ENCODE measurements at places on chromosomes 7 and 10.
A peak's percentile ranks its signal among the peaks of the same experiment; 100 is the strongest.

- DNase-seq = no peak
These were observed 189.9 kb upstream of the LYZL1 start for GRCh38 chr10:29099001-29099400.

GRCh38 chr7:101140746-101141382, 13.4 kb upstream of the AP1S1 start:
- no peak for DNase-seq

- DNase-seq = no peak
These were observed 94.4 kb downstream of the ZNF277 start for GRCh38 chr7:112300831-112301407.

DNA sequence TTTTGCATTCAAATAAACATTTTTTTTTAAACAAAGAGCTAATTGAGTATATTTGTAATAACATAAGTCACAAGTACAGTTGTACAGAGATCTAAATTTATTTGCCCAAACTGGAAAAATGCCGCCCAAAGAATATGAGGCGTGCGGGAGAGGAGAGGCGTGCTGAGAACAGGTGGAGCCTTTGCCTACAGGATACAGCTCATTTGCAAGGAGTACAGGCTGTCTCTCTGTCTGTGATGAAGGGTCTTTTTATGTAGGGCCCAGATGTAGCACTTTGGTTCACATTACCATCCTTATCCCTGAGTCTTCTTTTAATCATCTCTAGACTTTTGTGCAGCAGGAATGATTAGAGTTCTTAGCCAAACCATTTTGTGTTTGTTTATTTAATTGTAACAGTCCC, 58.2 kb downstream of the POU6F2 start:
- DNase-seq = no peak

GRCh38 chr7:134690016-134690415, 43.4 kb downstream of the BPGM start:
- DNase-seq = no peak

DNA sequence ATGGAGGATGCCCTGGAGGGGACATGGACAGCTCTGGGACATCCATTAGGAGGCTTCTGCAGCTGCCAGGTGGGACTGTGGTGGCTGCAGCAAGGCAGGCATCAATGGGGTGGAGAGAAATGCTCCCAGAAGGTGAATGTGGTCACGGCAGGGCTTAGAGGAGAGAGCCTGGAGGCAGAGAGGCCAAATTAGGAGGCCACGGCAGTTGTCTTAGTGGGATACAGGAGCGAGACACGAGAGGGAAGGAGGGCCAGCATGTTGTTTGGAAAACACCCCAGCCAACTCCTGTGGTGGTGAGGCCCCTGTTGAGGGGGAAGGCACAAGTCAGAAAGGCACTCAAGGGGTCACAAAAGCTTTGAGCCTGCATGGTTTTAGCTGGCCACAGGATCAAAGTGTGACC, 14.6 kb upstream of the ECHDC3 start:
- DNase-seq = no peak

GRCh38 chr7:19665399-19666008, 43.3 kb downstream of the POLR1F start:
- DNase-seq = no peak

DNA sequence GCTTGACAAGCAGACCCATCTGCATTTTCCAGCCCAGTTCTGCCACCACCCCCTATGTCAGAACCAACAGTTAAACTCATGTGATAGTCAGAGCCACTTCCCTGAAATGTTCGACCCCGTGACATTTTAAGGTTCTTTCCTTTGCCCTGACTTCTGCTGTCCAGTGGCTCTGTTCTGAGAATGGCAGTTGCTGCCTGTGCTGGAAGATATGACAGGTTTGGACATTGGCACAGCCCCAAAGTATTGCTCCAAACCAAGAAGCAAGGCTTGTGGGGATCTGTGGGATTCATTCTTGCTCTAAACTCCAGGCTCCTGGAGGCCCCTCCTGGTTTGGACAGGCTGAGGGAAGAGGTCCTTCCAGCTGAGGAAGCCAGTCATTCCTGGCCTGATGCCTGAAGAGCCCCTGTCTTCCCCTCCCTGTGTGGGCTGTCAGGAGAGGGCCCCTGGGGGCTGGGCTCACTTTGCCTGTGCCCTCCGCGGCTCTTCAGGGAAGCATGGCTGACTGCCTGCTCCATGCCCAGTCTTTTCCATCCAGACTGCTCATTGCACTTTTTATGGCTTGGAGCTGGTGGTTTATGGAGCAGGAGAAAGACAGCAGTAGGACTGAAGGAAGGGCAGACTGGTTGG, 138.0 kb downstream of the CDH23 start:
- no peak for DNase-seq

- DNase-seq = no peak
These were observed 215.9 kb downstream of the RAB11FIP2 start for GRCh38 chr10:117830787-117831212.

GRCh38 chr10:26937371-26937770, 76.6 kb upstream of the ABI1 start:
- no peak for DNase-seq

DNA sequence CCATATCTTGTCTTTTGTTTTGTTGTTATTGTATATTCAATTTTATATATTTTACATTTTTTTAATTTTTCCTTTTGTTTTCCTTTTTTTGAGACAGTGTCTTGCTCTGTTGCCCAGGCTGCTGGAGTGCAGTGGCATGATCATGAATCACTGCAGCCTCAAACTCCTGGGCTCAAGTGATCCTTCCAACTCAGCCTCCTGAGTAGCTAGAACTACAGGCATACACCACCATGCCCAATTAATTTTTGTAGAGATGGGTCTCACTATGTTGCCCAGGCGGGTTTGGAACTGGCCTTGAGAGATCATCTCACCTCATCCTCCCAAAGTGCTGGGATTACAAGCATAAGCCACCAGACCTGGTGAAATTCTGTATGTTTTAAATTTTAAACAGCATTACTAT, 25.4 kb upstream of the TNKS2 start:
- no peak for DNase-seq

DNA sequence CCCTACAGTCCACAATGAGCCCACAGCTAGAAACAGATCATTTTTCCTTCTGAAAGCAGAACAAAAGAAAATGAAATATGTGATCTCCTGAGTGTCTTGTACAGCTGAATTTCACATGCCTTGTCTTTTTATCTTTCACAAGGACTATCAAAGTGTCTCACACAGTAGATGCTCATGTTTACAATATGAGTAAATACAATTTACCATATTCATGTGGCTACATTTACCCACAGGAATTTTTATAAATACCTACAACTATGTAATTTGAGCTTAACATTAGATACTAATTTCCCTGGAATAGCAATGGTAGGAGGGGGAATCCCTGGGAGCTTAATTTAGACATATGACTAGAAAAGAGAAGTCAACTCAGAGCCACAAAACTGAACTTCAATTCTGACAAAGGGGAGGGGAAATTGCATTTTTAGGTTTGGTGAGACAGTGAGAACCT, 186.2 kb downstream of the MACC1 start:
- no peak for DNase-seq

GRCh38 chr7:103129702-103130549, 19.0 kb downstream of the NAPEPLD start:
- DNase-seq = no peak

- no peak for DNase-seq
These were observed 72.1 kb upstream of the LRRC18 start for GRCh38 chr10:49011756-49012155.

- no peak for DNase-seq
These were observed 15.6 kb upstream of the INMT start for GRCh38 chr7:30736291-30736690.

GRCh38 chr7:1638215-1638661, 31.8 kb upstream of the ELFN1 start:
- no peak for DNase-seq

DNA sequence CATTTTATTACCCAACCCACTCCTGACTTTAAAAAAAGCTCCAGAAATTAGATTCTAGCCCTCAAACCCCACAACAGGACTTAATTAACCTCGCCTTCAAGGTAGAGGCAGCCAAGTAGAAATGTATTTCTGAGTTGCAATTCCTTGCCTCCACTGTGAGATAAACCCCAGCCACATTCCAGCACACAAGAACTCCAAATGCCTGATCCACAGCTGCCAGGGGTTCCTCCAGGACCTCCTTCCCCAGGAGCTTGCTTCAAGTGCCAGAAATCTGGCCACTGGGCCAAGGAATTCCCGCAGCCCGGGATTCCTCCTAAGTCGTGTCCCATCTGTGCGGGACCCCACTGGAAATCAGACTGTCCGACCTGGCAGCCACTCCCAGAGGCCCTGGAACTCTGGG, 25.9 kb upstream of the ARL4A start:
- DNase-seq = no peak

DNA sequence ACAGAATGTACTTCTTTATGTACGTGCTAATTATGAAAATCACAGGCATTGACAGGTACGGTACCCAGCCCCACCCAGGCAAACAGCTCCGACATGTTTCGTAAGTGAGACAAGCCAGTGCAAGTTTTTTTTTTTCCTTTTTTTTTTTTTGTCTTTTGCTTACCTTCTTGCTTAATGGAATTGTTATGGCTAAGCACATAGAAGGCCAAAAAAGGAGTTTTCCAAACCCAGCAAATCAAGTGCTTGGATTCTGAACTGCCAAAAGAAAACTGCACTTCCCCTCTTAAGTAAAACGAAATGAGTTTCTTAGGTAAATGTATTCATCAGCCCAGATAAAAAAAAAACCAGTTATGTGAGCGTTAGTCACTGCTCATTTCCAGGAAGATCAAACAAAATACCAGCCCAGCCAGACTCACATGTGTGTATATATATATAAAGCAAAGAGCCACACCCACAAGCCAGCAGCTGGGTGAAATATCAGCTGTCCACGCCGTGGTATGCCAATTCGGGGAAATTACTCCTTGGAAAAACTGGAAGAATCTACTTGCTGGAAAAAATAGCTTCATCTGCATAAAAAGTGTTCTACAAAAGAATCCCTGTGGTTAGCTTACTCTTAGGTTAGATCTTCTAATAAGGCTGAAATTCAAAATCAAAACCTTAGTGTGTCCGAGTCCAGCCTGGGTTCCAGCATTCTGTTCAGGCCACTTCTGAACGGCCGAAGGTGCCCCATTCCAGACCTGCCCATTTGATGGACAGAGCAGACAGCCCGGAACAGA, 8.0 kb downstream of the KLF6 start:
- peak; percentile 41 for DNase-seq

DNA sequence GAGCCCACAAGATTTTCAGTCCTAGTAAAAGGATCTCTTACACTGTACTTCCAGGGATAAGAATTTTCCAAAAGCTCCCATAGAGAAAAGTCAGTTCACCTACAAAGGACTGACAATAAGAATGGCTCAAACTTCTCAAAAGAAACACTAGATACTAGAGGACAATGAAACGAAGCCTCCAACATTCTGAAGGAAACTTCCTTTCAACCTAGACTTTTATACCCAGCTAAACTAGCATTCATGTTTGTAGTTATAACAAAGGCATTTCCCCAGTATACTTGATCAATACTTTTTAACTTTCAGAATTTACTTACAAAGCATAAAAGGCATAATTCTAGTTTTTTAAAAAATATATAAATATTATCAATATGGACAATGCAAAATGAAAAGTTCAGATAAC, 41.0 kb upstream of the DNAAF5 start:
- DNase-seq = no peak

- no peak for DNase-seq
These were observed 95.3 kb upstream of the NMT2 start for GRCh38 chr10:15263657-15264323.

DNA sequence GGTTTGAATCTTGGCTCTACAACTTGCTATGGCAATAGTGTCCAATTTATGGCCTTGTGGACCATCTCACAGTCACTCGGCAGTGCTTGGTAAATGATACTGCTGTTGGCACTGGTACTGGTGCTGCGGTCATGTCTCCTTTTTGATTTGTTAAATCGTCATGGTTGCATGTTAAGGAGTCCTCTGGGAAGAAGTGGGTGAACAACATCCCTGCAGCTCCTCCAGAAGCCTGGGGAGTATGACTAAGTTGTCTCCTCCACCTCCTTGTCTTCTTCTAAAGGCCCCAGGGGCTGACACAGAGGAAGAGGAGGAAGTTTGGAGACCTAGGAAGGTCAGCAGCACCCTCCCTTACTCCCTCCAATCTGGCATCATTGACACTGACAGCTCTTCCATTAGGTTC, 8.5 kb downstream of the ITPRIP start:
- DNase-seq = no peak

DNA sequence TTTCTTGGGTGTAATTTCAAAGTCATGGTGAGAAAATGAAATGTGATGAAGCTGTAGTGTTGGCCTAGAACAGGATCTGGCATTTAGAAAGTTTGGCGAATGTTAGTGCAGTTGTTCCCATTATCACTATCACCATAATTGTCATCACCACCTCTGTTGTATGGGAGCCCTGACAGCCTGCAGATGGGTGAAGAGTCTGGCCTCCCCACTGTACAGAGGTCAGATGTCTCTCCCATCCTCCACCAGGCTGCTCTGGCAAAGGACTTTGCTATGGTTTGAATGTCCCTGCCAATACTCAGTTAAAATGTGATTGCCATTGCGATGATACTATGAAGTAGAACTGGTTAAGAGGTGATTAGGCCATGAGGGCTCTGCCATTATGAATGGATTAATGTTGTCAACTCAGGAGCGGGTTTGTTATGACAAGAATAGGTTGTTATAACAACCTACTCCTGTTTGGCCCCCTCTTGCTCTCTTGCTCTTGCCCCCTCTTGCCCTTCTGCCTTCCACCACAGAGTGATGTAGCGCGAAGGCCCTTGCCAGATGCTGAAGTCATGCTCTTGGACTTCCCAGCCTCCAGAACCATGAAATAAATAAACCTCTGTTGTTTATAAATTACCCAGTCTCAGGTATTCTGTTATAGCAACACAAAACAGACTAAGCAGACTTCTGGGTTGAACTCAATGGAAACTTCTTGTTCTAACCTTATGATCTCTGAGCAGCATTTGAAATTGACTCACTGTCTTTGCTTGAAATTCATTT, 90.0 kb downstream of the GRK5 start:
- no peak for DNase-seq

DNA sequence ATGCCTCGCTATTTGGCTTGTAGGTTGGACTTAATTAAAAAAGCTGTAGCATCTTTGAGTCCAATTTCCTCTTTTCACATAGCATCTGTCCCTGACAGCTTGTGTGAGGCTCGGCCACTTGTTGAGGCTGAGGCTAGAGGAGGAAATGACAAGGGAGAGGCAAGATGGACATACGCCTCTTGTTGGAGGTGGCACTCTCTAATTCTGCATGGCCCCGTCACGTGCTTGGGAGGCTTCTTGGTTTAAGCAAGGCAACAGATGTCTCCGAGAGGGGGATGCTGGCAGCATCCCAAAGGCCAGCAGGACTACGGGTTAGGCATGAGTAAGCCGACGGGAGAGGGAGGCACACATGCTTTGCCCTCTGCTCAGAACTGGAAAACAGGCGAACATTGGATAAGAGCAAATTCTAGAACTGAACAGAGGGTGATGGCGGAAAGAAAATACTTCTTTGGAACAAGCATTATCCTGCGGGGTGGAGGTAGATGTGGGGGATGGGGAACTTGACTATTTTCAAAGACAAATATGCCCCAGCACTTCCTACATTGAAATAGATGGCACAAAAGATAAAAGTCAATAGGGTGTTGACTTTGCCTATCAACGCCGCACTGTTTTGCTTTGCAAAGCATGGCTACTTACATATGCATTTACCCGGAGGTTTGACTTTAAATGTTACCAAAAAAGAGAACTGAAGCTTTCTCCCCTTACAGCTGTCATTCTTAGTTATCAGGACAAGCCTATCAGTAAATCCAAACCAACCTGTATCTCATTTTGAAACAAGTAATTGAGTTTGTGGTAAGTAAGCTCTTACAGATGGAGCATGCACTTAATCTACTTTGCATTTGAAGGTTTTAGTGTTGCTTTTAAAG, 94.8 kb downstream of the CHN2 start:
- DNase-seq = no peak

Measured in T-helper 9 cell (primary cell).